Neural crest cell (in vitro differentiated cells): ENCODE measurements at places on chromosomes 1 and 21. TPM values are rescaled to one million over a fixed set of nuclear protein-coding genes. Genes with fewer than 3 reads are reported as not detected.
A peak's percentile ranks its signal among the peaks of the same experiment; 100 is the strongest.

The C8B gene
- not detected in 2 replicates for total RNA-seq

The ZFP69 gene
- total RNA-seq: 6.9 and 8.0 TPM in 2 replicates

The HSPA6 gene
- not detected in 2 replicates for total RNA-seq

The AMY1A gene
- total RNA-seq: not detected in 2 replicates

The MYOC gene
- not detected in 2 replicates for total RNA-seq

The KCNK1 gene
- 0.41 and 0.56 TPM in 2 replicates for total RNA-seq

The SFN gene
- total RNA-seq: 0.30 TPM in 1 of 2 replicates, not detected in the other

The BRDT gene
- not detected in 2 replicates for total RNA-seq

The PPIAL4G gene
- total RNA-seq: 0.09 TPM in 1 of 2 replicates, not detected in the other

The TAGLN2 gene
- total RNA-seq: 20.1 and 20.9 TPM in 2 replicates

The GREM2 gene
- total RNA-seq: 1.7 and 2.3 TPM in 2 replicates

DNA sequence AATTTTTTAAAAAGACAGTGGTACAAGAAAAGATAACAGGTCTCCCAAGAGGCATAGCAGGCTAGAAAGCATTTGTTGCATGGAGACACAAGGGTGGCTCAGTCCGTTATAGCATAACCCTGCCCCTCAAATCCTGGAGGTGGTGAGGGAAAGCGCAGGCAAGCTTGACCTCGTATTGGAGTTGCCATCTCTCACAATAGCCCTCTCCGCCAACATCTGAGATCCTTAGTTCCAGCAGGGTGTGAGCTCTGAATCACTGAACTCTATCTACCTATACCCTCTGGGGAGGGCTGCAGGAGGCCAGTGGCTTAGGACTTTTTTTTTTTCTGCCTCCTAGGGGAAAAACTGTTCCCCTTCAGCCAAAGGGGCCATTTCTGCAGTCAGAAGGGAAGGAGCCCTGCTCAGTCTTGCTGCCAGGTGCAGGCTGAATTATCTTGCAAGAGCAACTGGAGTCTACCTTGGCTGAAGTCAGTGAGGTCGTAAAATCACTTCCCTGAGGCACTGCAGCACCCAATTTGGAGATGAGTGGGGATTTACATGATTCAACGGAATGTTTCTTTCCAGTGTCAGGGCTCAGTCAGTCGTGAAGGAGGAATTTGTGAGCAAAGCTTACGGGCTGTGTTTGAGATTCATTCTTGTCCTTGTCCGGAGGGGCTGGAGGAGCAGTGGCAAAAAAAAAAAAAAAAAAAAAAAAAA, 17.2 kb upstream of the C8A start:
- DNase-seq: no peak

GRCh38 chr1:235745503-235746136, 96.0 kb upstream of the GNG4 start:
- DNase-seq: no peak

GRCh38 chr1:192839162-192840066, 30.6 kb downstream of the RGS2 start:
- DNase-seq: no peak

GRCh38 chr1:171622152-171622462, at the start of gene MYOCOS:
MYOCOS (plus strand) TSS chr1:171622243; CDS start chr1:171623884, 1,641 bp downstream.
- no peak for DNase-seq

GRCh38 chr1:219149009-219149577, 24.6 kb upstream of the LYPLAL1 start:
- no peak for DNase-seq

GRCh38 chr1:172497230-172497629, 35.7 kb upstream of the SUCO start:
- DNase-seq: peak; percentile 32

- DNase-seq: no peak
These were observed 973 bp downstream of the SDF4 start for GRCh38 chr1:1230656-1231399.

DNA sequence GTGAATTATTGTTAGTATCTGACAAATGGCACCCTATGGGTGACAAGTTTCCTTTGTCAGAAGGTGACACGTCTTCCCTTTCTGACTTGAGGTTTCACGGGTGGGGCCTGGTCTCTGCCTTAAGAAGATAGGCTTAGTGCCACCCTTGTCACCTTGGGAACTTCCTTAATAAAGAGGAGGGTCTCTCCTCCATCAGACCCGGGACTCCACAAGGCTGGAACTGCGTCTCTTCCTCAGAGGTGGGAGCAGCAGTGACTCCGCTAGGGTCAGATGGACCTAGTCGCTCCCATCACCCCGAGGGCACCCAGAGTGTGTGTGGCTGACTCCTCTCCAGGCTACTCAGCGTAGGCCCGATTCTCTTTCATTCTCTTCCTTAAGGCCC, 774 bp upstream of the WDTC1 start:
- no peak for DNase-seq

DNA sequence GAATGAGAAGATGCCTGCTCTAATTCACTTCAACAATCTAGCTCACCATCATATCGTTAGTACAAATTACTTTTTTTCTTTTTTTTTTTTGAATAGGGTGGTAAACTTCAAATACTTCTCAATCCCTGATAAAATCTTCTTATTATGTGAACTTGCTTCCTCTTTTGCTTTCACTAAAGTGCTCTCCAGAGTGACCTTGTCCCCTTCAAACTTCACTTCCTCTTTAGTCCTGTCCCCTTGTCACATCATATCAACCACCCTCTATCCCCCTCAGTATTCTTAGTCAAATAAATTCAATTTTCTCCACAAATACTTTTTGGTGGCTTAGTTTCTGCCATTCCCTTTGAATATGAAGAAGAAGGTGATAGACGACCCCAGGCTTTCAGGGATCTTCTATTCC, 124.9 kb upstream of the PLXNA2 start:
- no peak for DNase-seq

- no peak for DNase-seq
These were observed at the start of gene ACTA1 for GRCh38 chr1:229434005-229434640. ACTA1 (minus strand) TSS chr1:229434094; CDS start chr1:229433115, 979 bp downstream.

DNA sequence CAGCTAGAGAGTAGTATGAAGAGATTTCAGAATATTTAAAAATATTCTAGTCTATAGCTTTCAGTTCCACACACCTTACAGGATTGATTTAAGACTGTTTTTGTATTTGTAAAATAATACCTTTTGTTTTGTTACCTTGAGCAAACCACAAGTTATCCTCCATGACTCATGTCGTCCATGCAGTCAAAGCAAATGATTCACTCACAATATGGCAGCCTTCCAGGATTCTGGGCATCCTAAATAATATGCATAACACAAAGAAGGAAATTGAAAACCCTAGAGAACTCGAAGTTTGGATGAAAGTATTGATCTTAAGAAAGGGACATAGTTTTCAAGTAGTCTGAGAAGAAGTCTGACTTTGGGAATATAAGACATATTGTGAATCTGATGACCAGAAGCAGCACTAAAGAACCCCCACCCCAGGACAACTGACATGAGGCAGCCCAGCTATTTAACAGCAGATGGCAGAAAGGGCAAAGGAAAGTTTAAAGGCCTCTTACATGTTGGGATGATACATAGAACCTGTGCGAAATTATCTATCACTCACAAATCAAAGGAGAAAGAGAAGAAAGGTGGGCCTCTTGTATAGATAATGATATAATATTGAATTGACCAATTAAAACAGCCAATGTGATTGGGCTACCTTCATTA, 857.9 kb downstream of the BRINP3 start:
- DNase-seq: no peak

- no peak for DNase-seq
These were observed 39.4 kb upstream of the EPS15 start for GRCh38 chr1:51558375-51558924.

DNA sequence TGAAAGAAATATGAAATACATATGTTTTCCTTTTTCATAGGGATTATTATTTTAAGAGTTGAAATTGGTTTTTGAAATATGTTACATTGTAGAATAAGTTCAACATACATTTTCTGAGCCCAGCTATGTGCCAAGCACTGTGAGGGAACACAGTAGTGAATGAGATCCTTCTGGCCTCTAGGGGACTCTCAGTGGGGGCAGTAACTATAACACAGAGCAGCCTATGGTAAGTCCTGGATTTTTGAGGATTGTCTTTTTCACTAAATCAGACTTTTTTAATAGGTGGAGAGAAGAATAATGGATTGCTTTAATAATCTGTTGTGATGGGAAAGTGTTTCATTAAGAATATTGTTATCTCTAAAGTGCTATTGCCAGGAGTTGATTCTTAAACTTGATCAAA, 2.4 kb downstream of the DNAJC6 start:
- DNase-seq: no peak

GRCh38 chr1:227939791-227940771, 7.7 kb downstream of the WNT9A start:
- no peak for DNase-seq

DNA sequence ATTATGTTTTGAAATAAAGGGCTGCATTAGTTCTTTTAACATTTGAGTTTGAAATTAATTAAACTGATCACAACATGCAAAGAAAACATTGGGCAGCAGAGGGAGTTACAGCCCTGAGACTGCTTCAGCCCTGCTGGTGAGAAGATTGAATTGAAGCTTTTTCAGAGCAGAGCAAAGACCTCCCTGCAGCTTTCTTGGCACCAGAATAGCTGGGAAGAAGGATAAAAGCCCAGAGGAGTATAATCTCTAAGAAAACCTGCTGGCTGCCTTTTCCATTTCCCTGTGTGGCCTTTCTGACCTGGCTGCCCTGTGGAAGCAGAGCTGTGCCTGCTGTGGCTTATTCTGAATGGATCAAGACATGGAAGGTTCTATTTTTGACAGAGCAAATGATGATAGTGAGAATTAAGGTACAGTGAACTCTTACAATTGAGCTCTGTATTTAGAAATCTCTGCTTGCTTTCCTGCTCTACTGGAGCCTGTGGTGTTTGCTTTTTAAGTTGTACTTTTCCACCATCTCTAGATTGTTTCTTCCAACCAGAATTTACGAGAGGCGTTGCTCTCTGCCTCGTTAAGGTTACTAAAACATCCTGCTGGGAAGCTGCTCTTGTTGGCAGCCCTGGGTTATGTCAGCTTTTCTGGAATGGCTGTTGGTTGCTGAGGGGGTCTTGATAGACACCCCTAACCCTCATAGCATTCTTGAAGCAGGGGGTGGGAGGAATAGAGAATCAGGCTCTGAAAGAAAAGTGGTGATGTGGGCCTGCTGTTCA, 9.9 kb downstream of the SNRPE start:
- DNase-seq: peak; percentile 45

- no peak for DNase-seq
These were observed 72.8 kb downstream of the XCL2 start for GRCh38 chr1:168470901-168471431.

GRCh38 chr1:244291236-244292201, 160.2 kb downstream of the ADSS2 start:
- DNase-seq: no peak

DNA sequence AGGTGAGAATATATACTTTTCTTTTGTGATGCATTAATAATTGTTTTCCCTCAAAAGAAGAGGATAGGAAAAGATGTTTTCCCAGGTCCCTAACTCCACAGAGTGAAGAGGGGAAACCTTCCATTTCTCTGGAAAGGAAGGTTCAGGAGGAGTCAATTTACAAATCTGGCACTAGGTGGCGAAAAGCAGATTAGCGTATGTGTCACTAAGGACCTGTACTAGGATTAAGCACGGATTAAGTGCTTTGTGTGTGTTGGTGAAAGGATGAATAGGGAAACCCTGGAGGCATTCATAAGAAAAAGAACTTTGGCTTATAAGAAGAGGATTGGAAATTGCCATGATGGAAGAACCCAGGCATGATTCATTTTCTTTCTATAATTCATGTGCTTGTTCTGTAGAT, 410.1 kb upstream of the PLXNA2 start:
- DNase-seq: no peak

GRCh38 chr1:147611586-147611985, 58.7 kb downstream of the ACP6 start:
- no peak for DNase-seq

DNA sequence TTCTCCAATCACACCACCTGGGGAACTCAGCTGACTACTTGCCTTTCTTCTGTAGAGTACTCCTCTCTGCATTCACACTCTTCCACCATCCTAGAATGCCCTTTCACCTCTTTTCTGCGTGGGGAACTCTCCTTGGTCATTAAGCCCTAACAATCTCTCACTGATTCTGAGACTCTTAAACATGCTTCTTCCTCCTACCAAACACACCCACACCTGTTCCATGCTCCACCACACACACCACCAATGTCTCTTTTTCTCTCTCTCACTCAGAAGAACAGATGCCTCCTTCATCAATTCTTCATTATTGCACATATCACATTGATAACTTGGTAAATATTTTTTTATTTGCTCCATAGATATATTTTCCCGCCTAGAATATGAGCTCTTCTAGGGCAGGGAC, 53.6 kb downstream of the WARS2 start:
- DNase-seq: no peak

DNA sequence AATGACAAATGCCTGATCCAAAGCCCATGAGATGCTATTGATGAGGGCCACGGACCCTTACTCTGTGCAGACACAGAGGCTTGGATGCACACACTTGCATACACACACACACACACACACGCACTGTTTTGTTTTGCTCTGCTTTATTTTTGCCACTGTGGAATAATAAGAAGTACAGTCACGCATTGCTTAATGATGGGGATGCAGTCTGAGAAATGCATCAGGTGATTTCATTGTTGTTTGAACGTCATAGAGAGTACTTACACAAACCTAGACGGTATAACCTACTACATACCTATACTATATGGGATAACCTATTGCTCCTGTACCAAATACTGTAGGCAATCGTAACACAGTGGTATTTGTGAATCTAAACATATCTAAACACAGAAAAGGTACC, 104.4 kb downstream of the RHOU start:
- no peak for DNase-seq

GRCh38 chr1:42146626-42147320, 6.4 kb upstream of the GUCA2B start:
- peak; percentile 62 for DNase-seq

DNA sequence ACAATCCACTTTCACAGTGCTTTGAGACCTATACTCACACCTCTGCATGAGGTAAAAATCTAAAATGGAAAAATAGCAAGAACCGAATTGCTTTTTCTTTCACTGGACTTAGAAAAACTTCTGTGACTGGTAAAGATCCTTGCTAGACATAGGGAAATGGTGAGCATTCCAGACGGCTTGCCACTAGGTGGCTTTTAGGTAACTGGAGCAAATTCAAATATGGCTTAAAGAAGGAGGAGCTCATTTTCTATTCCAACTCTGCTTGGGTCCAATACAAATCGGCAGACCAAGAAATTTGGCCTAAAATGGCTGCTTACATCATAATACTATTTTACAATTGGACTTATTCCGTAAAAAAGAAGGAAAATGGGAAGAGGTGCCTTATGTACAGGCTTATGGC, 977.9 kb downstream of the ADGRL2 start:
- DNase-seq: no peak

GRCh38 chr1:166920561-166921475, 44.8 kb upstream of the TADA1 start:
- peak; percentile 14 for DNase-seq
